NCI-H1930 (cell line): ENCODE measurements at places on chromosomes 1 and 21.

DNA sequence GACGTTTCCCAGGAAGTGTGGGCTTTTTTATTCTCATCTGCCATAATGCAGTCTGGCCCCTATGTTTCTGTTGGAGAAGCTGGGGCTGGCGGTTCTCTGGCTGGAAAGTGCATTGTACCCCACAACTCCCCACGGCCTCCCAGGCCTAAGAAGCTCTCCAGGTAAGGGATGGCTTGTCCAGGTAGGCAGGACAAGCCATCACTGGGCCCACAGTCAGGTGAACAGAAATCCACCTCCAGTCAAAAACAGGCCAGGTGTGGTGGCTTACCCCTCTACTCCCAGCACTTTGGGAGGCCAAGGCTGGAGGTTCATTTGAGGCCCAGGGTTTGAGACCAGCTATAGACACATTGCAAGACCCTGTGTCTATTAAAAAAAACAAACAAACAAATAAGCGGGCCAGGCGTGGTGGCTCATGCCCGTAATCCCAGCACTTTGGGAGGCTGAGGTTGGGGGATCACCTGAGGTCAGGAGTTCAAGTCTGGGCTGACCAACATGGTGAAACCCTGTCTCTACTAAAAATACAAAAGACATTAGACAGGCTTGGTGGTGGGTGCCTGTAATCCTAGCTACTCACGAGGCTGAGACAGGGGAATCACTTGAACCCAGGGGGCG, 3.1 kb upstream of the WNT9A start:
- no peak for DNase-seq

- DNase-seq, result no peak
Observed at GRCh38 chr1:212584092-212584886, 24.3 kb upstream of the ATF3 start.

DNA sequence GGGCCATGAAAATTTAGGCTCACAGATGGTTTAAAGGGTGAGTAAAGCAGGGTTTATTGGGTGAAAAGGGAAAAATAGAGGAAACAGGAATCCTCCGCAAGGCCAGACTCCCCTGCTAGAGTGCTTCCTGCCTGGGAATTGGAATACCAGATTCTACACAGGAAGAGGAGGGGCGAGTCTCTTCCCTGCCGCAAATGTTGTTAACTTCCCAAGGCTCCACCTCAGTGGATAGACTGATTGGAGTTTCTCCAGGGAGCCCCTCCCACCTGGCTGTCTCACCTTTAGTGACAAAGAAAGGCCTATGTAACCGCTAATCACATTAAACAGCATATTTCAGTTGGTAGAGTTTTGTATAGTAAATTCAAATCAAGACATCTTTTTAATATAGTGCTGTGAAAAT, 1450.1 kb downstream of the KCNT2 start:
- DNase-seq, result no peak

DNA sequence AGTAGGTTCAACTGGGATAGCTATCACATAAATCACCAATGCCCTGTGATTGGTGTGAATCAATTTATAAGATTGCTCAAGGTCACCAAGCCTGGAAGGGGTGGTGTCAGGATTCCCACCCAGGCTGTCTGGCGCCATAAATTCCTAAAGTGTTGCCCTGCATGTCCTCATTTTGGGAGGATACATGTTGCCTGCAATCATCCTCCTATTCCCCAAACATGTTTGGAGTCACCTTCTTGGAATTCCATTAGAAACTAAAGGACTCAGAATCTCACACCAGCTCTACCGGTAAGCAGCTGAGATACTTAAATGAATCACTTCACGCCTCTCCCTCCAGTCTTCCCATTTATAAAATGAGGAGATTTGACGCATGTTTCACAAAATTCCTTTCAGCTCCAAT, 54.1 kb upstream of the SLC45A1 start:
- DNase-seq, result no peak

- DNase-seq, result no peak
Observed at GRCh38 chr1:36950604-36951291, 83.6 kb downstream of the GRIK3 start.

DNA sequence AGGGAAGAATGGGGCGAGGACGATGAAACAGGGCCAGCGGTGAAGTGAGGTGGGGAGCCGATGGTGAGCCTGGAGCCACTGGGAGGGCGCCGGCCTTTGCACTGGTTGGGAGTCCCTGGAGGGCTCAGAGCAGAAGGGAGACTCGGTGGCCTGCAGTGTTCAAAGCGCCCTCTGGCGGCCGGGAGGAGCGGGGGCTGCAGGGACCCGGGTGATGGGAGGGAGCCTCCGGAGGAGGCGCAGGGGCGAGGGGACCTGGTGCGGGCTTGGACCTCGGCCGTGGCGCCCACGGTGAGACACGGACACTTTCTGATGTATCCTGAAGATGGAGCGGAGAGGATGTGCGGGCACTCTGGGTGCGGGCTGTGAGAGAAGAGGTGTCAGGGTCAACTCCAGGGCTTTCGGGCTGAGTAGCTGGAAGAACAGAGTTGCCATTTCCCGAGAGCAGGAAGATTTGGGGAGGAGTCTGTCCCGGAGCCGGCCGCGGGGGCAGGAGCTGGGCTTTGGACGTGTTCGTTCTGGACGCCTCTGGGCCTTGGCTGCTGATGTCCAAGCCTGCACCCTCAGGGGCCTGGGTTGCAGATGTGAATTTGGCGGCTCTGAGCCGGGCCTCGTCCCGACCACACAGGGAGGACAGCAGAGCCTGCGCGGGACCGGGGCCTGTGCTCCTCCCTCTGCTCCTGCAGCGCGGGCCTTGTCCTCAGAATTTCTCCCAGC, 29.7 kb downstream of the HEYL start:
- DNase-seq, result peak; percentile 84

- no peak for DNase-seq
Observed at GRCh38 chr1:245461681-245462080, 306.9 kb downstream of the KIF26B start.

DNA sequence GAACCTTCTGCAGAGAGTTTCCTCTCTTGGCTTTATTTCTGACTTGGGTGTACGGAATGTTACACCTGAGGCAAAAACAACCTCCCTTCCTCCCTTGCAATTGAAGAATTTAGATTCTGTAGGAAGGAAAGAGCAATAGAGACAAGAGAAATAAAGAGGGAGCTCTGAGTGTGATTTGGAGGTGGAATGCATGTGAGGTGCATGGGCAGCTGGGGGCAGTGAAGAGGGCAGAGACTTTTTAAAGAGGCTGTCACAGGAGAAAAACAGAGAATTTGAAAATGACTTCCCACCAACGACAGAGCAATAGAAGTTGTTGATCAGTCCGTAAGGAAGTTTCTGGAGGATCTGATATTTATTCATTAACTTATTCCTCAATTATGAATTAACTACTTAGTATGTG, 172.0 kb upstream of the B3GALT2 start:
- DNase-seq, result no peak

- DNase-seq, result no peak
Observed at GRCh38 chr21:38280867-38281266, 24.1 kb downstream of the KCNJ15 start.

- DNase-seq, result no peak
Observed at GRCh38 chr1:177558372-177558771, 387.6 kb downstream of the BRINP2 start.

DNA sequence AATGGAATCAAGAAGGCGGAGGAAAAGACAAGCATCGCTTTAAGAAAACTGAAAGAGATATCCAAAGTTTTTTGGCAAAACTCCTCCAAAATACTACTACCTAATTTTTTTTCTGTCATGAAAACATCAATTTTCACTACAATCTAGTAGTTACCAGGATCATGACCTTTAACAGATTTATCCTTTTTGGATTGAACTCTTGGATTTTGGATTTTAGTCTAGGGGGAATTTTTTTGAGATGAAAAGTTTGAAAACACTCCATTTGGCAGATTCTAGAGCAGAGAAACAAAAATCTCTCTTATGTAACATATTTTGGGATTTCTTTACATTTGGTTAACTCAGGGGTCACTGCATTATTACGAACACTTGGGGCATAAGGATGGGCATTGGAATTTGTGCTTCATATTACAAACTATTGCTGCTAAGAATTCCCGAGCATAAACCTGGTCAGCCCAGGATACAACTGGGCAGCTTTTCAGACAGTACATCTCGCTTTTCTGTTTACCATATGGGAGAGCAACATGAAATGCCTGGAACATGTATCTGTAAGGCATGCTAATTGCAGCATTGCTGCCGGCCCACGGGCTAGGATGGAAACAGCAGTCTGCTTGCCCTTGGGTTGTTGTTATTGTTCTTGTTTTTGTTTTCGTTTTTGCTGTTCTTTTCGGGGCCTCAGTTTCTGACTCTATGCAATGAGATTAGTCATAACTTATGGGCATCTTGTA, 264.3 kb downstream of the RHOU start:
- no peak for DNase-seq

DNA sequence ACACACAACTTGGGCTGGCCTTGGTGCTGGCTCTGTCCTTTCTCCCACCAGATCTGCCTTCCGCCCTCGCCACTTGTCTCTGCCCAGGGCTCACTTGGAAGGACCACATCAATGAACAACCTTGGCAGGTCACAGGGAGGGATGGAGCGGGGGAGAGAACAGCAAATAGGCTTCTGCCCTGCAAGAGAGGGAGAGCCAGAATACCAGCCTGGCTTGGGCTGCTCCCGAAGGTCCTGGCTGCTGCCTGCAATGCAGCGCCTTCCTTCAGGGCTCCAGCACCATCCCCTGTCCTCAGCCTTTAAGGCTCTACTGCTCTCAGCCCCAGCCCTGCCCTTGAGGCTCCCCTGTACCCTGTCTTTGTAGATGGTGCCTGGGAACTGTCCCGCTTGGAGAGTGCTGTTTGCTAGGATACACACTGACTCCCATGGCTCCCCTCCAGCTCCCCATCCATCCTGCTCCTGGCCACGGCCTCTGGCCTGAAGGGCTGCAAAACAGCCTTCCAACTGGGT, 43.8 kb downstream of the HIVEP3 start:
- no peak for DNase-seq

DNA sequence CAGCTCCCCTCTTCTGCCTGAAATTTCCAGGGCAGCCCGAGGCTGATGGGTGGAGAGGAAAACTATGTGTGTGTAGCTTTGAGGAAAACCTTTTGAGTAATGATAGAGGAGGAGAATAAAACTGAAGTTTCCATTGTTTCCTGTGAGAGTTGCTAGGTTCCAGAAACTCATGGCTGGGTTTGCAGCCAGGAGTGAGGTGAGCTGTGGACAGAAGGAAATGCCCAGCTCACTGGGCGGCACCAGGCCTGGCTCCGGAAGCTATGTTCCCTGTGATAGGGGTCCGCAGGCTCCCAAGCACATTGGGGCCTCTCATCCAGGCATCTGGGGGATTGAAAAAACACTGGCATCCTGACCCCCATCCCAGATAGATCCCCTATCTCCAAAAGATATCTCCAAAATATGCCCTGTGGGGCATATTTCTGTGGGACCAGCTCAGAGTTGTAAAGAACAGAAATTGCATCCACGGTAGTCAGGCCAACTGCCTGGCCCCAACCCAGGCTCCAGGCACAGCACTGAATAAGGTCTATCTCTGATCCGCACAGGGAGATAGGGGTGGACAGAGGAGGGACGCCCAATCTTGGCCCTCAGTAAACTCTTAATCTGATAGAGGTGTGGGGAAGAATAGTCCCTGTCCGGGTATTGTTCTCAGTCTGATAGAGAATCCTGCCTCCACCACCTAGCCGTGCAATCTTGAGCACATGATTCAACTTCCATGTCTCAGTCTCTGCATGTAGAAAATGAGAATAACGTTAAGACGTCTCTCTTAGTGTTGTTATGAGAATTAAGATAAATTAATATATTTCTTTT, 1.8 kb upstream of the HSPG2 start:
- no peak for DNase-seq

DNA sequence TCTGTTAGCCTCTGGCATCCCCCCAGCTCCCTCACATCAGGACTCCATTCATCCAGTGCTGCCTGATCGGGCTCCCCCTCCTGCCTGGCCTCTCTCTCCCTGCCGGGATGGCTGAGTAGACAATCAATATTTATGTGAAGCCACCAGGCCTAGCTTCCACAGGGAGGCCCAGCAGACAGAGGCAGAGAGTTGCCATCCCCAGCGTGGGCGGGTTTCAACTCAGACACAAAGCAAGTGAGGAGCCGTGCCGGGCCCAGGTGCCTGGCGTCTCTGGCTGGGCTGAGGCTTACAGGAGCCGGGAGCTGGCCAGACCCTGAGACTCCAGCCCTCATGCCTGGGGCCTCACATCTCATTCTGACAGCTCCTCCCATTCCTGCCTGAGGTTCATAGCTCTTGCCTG, 34.5 kb upstream of the ATP2B4 start:
- no peak for DNase-seq

DNA sequence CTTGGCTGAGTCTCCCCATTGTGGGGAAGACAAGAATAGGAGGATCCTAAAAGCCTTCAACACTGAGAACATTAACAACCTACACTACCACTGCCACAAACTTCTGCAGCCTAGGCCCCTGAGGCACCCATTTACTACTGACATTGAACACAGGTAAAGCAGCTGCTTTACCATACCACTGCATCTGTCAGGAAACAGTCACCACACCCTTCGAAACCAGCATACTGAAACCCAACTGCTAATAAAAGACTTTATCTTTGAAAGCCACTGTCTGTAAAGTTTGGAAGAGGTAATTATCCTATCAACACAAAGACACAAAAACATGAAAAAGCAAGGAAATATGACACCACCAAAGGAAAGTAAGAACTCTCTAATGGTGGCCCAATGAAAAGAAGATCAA, 7.4 kb downstream of the IFNAR1 start:
- no peak for DNase-seq

- no peak for DNase-seq
Observed at GRCh38 chr1:154871374-154871773, 1.3 kb upstream of the KCNN3 start.

GRCh38 chr1:115133440-115133839, 44.1 kb upstream of the TSPAN2 start:
- no peak for DNase-seq

DNA sequence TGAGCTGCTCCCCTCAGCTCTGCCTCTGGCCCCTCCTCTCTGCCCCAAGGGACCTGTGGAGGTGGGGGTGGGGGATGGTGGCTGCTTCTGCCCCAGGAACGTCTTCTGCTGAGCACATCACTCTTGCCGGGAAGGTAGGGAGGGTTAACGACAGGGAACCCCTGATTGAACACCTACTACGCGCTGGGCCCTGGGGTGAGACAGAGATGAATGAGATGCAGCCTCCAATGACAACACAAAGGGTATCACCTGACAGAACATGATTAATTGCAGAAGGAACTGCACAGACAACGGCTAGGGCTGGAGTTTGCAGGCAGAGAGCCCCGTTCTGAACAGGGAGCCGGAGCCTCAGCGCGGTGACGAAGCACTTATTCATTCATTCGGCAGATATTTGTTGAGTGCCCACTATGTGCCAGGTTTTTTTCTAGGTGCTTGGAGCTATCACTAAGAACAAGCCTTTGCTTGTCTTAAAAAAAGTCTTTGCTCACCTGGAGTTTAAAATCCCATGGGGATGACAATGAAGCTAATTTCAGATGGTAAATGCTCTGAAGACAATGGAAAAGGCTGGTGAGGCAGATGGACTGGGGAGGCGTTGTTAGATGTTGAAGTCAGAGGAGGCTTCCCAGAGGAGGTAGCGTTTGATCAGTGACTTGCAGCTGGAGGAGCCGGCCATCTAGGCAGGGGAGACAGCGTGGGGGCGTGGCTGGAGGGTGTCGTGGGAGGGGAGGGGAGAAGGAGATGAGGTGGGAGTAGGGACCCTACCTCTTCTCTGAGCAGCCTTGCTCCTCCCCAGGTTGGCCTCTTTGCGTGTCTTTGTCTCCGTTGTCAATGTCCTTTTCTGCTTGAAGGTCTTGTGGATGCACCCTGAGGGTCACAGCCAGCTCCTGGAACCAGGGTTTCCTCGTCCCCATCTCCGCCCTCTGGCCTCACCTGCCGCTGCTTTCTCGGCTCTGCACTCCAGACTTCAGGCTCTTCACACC, 103.1 kb upstream of the CSF3R start:
- DNase-seq, result no peak

GRCh38 chr1:197800379-197801110, 25.3 kb upstream of the DENND1B start:
- no peak for DNase-seq
